MCF 10A (cell line): ENCODE measurements at places on chromosomes 3 and 15. TPM values are rescaled to one million over a fixed set of nuclear protein-coding genes. Genes with fewer than 3 reads are reported as not detected.

Gene CD86
- total RNA-seq = not detected in 2 replicates

Gene RPP25
- 0.17 TPM in 1 of 2 replicates, not detected in the other for total RNA-seq

Gene DHFR2
- total RNA-seq = 3.4 and 5.0 TPM in 2 replicates

Gene CIAO2A
- 38.7 and 44.7 TPM in 2 replicates for total RNA-seq

Gene HTR3E
- not detected in 2 replicates for total RNA-seq

Gene GPR149
- total RNA-seq = not detected in 2 replicates

Gene GP5
- 0.15 TPM in 1 of 2 replicates, not detected in the other for total RNA-seq

Gene CP
- total RNA-seq = 0.37 TPM in 1 of 2 replicates, not detected in the other

Gene VEPH1
- total RNA-seq = 2.4 TPM in 2 replicates

Gene GRAMD1C
- total RNA-seq = 0.64 and 0.79 TPM in 2 replicates

Gene FAM81A
- 1.1 TPM in 2 replicates for total RNA-seq

Gene CYP11A1
- total RNA-seq = not detected in 2 replicates
